ENCODE measurements at places on chromosomes 6 and 20.

DNA sequence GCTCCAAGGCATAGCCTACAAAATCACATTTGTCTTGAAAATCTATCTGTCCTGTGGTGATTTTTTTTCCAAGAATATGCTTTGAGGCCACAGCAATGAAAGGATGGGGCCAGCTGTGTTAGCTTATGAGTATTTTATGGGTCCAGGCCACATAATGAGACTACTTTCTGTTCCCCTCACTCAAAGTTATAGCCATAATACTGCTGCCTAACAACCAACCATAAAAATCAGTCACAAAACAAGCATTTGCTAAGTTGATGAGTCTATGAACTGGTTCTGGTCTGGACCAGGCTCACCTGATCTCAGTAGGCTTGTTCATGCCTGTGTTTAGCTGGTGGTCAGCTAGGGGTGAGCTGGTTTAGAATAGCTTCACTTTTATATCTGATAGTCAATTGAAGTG lies 192.5 kb upstream of the PLCB4 start:
- H3K4me3 ChIP-seq, result no peak overlapping the region
- H3K4me1 ChIP-seq, result no peaks in the 10 kb centered on the region
- no peaks in the 10 kb centered on the region for H3K36me3 ChIP-seq
- no peak overlapping the region for H3K27ac ChIP-seq
- DNase-seq, result no peak

GRCh38 chr20:23136893-23137745 lies 51.0 kb upstream of the CD93 start:
- no peak overlapping the region for H3K27ac ChIP-seq
- H3K27me3 ChIP-seq, result peaks cover 3% of the 10 kb centered on the region
- H3K36me3 ChIP-seq, result no peaks in the 10 kb centered on the region
- no peak for DNase-seq

DNA sequence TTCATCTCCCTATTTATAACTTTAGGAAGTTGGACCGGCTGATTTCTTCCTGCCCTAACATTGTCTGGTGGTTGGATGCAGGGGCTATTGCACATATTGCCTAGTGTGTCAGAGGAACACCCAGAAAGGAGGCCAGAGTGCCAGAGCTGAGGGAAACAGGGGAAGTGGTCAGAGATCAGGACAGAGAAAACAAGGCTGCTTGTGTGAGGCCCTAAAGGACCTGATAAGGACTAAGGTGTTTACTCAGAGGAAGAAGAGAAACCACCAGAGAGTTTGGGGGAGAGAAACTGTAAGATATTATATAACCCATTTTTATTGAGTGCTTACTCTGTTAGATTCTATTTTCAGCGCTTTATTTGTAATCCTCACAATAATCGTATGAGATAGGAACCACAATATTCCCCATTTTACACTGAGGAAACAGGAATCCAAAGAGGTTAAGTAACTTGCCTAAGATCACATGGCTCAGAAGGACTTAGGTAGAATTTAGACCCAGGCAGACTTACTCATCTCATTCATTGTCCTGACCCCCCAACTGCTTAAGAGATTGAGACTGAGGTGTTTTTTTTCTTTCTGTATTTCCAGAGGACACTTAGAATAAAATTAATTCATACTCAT lies 54.0 kb upstream of the REV3L start:
- DNase-seq, result no peak
- H3K27me3 ChIP-seq, result no peaks in the 10 kb centered on the region
- H3K4me1 ChIP-seq, result peaks cover 11% of the 10 kb centered on the region
- H3K27ac ChIP-seq, result no peak overlapping the region

GRCh38 chr20:36969051-36969450 lies 17.5 kb upstream of the SAMHD1 start:
- no peak overlapping the region for H3K4me3 ChIP-seq
- H3K4me1 ChIP-seq, result peaks cover 11% of the 10 kb centered on the region
- no peak overlapping the region for H3K27ac ChIP-seq
- no peak for DNase-seq

DNA sequence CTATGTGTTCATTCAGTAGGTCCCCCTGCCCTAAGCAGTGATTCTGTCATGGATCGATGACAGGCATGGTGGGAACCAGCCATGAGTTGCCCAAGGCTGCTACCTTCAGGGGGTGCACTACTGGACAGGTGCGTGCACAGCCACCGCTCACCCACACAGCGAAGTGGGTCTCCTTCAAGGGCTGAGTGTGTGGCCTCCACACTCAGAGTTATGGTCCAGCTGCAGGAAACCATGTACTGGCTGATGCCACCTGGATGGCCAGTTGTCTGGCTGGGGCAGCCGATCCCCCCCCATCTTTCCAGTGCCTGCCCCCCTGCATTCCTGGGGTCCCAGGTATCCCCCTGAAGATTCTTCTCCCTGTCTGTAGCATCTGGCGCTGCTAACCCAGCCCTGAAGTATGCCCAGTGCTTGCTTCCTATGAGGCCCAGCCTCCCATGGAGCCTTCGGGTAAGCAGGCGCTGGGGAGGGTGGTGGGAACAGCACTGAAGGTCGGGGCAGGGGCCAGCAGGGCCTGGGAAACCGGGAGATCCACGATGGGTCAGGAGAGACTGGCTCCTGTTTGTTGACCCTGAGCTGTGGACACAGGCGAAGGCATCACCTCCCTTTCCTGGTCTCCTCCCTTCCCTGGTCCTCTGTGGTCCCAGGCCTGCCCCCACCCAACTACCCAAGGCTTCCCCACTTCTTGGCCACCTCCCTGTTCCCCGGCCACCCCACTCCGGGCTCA lies 106.0 kb downstream of the VEGFA start:
- H3K27ac ChIP-seq, result no peak overlapping the region
- H3K4me3 ChIP-seq, result no peak overlapping the region
- no peaks in the 10 kb centered on the region for H3K36me3 ChIP-seq
- H3K27me3 ChIP-seq, result peaks cover 5% of the 10 kb centered on the region
- DNase-seq, result no peak

- no peak for DNase-seq
- H3K4me3 ChIP-seq, result no peak overlapping the region
- no peak overlapping the region for H3K27ac ChIP-seq
- peaks cover 5% of the 10 kb centered on the region for H3K27me3 ChIP-seq
- H3K4me1 ChIP-seq, result peaks cover 6% of the 10 kb centered on the region
- H3K36me3 ChIP-seq, result peaks cover 1% of the 10 kb centered on the region
Observed at GRCh38 chr6:108793516-108794251, 54.5 kb upstream of the ARMC2 start.
